CD4-positive, alpha-beta T cell treated with Interleukin-10 for 1 hour (primary cell): ENCODE measurements at places on chromosomes 1 and 21.

- DNase-seq = no peak
Observed at GRCh38 chr1:52599236-52599635, 2.9 kb upstream of the GPX7 start.

DNA sequence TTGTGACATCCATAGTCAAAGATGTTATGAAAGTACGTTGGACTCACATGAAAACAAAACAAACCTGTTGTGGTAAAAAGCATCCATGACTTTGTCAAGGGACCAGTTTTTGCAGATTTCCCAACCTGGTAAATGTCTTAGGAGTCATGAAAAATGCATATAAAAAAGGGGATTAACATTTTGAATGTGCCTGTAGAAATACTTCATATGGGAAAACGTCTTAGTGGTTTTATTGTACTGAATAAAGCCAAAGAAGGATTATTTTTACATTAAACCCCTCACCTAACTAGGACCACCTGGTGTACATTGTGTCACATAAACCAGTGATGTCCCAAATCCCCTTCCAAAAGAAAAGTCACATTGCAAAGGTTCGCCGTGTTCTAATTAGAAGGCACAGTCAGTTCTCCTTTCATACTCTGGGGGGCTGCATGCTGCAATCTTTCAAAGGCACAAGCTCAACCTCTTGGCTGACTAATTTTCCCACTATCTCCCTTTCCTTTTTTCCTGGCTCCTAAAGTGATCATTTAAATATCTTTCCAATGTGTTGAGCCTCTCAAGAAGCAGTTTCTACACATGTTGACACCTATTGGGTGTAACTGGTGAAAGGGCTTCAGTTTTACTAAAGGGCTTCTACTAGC lies 119.8 kb upstream of the SPAG17 start:
- no peak for DNase-seq

DNA sequence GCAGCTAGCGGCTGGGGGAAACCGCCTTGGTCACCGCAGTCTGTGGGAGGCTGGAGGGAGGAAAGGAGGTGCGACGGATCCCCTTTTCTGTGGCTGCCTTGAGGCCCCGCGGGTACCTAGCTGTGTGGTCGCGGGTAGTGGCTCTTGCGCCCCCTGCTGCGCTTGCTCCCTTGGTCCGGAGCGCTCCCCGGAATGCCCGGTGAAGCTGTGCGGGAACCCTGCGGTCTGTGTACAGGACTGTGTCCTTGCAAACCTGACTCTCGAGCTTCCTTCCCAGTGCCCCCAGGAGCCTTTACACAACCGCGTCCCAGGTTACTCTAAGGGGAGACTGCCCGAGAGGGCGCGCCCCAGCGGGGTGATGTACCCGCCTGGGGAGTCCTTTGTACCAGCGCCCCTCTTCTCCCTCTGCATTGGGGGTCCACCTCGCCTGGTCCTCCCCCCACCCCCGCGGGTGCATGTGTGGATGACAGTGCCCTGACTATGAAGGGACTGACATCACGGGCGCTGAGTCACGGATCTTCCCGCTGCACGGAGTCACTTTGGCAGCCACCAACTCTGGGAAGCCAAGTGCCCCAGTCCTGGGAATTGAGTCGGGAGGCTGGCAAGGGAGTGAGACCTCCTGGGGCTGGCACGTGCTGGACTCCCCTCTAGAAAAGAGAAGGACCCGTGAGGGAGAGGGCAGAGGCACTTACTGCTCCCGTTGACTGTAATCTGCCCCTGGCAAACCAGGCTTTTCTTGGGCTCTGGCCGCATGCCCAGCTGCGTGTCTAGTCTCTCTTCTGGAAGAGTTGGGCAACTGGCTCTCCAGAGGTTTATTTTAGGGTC lies 816 bp downstream of the IL6R start:
- peak; percentile 47 for DNase-seq

- no peak for DNase-seq
Observed at GRCh38 chr1:246629030-246629429, 62.8 kb downstream of the CNST start.

GRCh38 chr1:152646656-152647055 lies 16.5 kb upstream of the LCE2D start:
- DNase-seq = no peak

DNA sequence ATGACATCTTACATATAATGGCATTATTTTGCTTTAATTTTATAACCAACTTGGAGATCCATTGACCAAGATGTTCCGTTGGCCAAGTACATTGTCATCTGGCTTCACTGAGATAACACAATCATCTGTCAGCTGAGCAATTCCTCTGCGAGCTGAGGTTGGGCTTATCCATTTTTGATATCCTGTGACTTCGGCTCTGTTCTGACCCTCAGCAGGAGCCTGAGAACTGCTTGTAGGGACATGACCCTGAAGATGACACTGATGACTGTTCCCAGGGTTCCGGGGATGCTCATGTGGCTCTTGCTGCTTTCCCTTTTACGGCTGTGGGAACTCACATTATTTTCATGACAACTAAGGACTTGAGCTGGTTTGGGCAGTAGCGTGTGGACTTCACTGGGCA lies 51.2 kb downstream of the TLR5 start:
- DNase-seq = no peak

- DNase-seq = peak; percentile 45
Observed at GRCh38 chr1:234926559-234927311, 201.9 kb downstream of the TOMM20 start.

DNA sequence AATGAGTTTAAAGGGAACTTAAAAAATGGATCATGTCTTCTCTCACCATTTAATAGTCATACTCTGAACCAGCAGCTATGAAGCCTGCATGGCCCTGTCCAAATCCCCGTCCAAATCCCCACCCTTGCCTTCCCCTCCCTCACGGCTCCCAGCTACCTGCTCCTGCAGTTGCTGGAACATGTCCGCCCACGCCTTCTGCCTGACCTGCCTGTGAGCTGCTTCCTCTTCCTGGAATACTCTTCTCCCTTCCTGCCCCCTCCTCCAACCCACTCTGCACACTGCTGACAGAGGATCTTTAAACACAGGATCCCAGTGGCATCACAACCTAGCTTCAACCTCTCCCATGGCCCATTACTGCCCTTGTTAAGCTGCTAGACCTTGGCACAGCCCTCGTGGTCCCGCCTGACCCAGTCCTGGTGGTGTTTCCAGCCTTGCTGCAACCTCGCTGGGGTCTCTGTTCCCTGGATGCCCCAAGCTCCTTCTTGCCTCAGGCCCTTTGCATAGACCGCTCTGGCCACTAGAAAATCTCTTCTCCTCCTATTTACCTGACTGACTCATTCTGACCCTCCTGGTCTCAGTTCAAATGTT lies 118.3 kb downstream of the PTPRU start:
- no peak for DNase-seq

DNA sequence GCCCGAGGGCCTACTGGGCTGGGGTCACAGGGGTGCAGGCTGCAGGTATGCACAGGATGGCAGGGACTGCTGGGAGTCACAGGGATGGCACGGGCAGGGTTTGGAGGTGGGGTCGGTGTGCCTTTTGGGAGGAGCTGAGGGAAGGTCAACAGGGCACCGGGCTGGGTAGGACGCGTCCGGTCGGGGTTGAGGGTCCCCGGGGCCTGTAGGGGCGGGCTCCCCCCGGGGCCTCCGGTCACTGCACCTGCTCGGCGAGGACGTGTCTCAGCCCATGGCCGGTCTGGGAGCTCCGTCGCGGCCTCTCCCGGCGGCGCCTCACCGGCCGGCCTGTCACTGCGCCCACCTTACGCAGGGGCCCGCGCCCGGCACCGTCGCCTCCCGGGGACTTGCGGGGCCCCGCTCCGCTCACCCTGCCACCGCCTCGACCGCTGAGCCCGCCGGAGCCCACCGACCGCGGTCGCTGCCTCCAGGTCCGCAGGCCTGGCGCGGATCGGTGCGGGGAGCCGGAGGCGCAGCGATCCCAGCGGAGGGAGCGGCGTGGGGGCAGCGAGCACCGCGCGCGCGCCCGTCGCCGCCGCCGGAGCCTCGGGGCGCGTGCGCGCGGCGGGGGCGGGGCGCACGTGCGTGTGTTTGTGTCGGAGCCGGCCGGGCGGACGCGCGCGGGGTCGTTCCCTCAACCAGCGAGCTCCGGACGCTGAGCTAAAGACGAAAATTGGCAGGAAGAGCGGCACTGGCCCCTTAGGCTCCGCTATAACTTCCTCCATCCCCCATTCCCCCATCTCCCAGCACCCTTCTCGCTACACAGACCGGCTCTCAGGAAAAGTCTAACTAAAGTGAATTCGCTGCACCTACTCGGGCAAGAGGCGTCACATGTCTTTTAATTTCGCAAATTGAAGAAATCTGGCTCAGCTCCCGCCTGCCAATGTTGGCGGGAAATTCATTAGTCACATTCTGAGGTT lies at the start of gene AMIGO1:
TSS of gene AMIGO1 (minus strand) at position 552 of the 959 bp plus-strand sequence. CDS start 815 bp downstream, outside the sequence.
- peak; percentile 68 for DNase-seq

GRCh38 chr1:240794046-240794843 lies 182.3 kb upstream of the GREM2 start:
- DNase-seq = no peak

DNA sequence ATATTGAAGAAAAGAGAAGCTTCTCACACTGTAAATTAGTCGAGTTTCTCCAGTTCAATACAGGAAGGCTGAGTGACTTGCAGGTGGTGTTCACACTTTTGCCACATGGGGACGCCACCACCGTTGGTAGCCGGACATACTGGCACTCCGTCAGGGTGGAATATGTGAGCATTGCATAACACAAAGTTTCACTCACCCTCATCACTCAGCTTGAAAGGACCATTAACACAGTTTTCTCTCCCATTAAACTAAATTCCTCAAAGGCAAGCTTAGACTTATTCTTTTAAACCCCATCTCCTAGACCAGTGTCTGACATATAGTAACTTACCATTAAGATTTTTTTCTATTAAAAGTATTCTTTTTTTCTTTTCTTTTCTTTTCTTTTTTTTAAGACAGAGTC lies 105.3 kb upstream of the SERBP1 start:
- peak; percentile 12 for DNase-seq

- no peak for DNase-seq
Observed at GRCh38 chr1:234542211-234542850, 63.4 kb upstream of the TARBP1 start.

DNA sequence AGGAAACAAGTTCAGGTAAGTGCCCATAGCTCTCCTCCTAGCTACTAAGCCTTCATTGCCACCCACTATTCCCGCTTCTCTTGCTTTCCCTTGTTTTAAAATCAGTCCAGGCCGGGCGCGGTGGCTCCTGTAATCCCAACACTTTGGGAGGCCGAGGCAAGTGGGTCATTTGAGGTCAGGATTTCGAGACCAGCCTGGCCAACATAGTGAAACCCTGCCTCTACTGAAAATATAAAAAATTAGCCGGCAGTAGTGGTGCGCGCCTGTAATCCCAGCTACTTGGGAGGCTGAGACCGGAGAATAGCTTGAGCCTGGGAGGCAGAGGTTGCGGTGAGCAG lies 4.4 kb upstream of the CTTNBP2NL start:
- no peak for DNase-seq

- no peak for DNase-seq
Observed at GRCh38 chr1:109207467-109208103, 6.1 kb upstream of the SARS1 start.

DNA sequence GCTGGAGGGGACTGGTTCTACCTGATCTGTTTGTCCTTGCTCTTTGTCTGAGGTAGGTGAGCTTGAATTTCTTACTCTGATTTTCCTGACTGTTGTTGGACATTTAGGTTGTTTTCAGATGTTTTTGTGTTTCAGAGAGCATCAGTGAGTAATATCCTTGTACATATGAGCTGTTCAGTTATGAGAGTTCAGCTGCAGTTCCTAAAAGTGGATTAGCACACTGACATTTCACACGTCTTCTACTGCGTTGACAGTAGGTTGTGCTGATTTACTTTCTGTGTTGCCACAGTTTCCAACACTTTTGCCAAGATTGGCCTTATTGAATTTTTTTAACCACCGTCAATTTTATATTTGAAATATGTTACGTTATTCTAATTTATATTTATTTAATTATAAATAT lies 27.7 kb downstream of the CXADR start:
- no peak for DNase-seq
